AG08395 (cell line): ENCODE measurements at places on chromosomes 16 and 17.

DNA sequence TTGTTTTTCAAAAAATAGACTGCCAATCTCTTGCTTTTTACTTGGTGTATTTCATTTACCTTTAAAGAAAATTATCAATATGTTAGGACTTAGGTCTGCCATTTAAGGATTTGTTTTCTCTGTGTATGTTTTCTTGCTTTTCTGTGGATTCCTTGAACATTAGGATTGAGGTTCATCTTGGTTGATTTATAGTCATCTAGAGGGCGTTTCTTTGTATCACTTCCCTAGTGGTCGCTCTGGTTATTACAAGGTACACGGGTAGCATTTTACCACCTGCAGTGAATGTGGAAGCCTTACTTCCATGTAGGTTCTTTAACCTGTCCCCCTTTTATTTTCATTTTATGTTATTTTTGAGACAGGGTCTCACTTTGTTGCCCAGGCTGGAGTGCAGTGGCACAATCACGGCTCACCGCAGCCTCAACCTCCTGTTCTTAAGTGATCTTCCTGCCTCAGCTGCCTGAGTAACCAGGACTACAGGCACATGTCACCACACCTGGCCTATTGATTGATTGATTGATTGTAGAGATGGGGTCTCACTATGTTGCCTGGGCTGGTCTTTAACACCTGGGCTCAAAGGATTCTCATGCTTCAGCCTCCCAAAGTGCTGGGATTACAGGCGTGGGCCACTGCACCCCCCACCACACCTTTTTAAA, 35.2 kb upstream of the CBX4 start:
- DNase-seq = peak; percentile 37

DNA sequence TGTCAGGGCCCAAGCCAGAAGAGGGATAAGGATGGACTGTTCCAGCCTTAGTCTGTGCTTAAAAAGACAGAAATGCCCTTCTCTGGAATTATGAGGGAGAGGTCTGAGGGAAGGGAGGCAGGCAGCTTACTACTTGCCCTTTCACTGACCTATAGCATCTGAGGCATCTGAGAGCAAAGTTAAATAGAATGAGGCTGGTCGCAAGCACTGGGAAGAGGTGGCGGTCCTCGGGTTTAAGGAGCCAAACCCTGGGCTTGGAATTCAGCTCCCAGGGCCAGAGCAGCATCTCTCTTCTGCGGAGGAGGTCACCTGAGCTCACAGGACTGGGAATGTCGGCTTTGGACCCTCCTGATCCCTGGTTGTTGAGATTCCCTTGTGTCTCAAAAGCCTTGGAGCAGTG, 3.1 kb upstream of the LIMD2 start:
- no peak for DNase-seq

DNA sequence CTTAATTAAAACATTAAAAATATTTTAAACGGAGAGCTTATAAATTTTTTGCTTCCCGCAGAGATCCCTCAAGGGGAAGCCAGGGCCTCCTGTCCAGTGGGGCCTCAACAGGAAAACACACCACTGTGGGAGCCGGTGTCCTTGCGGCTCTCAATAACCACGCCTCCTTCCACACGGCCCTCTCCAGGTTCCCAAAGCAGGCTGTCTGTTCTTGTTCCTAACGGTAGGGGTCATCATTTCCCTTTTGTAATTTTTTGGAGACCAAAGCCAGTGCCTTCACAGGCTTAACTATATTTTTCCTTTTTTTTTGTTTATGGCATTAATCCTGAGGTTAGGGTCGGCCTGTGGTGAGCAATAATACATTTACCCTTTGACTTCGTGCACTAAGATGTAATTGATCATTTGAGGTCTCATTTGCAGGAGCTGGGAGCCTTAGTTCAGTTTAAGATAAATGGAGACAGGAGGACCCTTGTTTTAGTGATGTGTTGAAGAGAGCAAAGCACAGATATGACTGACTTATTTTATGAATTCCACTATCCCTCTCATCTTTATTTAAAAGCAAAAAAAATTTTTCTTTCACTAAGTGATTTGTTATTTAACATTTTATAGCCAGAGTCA, 77.5 kb upstream of the N4BP1 start:
- DNase-seq = peak; percentile 85

- DNase-seq = no peak
These were observed 1.0 kb downstream of the TLE7 start for GRCh38 chr16:71440669-71441347.

DNA sequence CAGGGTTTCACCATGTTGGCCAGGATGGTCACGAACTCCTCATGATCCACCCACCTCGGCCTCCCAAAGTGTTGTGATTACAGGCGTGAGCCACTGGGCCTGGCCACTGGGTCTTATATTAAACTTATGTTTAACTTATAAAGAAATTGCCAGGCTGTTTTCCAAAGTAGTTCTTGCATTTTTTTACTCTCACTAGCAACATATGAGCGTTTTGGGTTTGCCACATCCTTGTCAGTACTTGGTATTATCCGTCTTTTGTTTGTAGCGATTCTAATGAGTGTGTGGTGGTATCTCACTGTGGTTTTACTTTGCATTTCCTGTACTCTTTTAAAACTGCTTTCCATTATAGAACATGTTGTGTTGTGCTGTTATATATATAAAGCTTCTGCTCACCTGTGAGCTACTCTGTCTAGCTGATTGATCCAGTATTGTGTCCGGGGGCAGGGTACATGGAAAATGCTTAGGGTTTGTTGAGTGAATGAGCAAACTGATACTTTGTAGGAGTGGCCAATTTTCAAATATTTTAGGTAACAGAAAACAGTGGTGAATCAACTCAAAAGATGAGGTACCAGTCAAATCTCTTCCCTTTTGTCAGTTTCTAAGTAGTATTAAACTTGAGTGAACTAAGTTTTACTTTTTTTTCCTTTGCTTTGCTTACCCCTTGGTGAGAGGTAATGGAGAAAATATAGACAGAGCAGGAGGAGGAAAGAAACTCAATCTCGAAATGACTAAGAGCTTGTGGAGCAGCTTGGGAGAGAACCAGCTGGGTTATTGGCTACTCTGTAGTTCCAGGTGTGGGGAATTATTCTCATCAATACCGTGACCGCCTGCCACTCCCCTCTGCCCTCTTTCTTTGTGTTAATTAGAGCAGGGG, 75.8 kb downstream of the PITPNC1 start:
- no peak for DNase-seq

DNA sequence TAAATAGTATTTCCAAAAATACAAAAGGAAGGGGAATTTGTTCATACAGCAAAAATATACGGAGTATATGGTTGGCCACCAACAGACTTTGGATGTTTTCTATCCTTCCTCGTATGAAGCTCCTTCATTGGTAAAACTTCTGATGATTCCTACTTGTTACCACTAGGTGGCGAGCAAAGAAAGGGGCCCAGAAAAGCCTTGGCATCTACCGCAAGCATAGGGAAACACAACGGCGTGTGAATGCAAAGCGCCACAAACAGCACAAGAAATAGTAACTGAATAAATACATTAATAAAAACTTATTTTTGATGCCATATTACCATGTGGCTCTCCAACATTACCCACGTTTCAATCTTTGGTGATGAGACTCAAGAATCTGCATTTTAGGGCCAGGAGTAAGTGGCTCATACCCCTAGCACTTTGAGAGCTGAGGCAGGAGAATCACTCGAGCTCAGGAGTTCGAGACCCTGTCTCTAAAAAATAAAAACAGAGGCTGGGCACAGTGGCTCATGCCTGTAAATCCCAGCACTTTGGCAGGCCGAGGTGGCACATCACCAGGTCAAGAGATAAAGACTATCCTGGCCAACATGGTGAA, 34.5 kb downstream of the YWHAE start:
- DNase-seq = peak; percentile 71

DNA sequence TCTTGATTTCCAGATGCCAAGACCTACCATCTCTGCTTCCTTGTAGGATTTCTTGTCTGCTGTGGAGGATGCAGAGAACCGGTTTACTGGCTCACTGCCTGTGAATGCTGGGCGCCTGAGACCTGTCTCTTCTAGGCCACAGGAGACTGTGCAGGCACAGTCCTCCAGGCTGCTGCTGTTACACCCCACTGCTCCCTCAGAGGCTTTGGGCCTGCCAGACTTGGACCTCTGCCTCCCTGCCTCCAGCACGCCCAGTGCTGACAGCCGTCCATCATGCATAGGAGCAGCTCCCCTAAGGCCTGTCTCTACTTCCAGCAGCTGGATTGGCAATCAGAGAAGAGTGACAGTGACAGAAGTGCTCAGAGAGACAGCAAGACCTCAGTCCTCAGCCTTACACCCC, 6.1 kb downstream of the HROB start:
- no peak for DNase-seq

DNA sequence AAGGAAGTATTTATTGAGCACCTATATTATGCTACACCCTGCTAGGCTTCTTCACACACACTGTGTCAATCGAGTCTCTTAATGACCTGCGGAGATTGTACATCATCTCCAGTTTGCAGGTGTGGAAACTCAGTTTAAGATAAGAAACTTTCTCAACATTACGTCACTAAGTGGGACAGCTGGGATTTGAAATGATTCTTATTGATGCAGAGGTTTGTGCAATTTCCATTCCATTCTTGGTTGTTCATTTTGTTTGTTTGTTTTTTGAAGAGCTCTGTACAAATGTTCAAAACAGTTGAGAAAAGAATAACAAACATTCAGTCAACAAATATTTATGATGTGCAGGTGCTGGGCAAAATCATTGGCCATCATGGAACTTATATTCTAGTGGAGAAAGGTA, 84.8 kb downstream of the MAP2K6 start:
- no peak for DNase-seq
